ENCODE measurements at places on chromosomes 13 and 19.

DNA sequence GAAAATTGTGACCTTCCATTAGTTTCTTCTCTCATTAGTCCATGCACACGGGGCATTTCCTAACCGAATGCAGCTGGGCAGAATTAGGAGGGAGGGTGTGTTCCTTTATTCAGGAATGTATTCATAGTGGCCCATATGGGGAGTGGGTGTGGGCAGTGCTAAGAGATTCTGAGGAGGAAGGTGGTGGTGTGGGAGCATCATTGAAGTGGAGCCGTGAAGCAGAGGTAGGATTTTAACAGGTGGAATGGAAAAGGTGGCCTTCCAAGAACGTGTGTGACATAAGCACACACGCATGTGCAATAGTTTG is 134.2 kb downstream of the MTUS2 start:
- no peak for DNase-seq

DNA sequence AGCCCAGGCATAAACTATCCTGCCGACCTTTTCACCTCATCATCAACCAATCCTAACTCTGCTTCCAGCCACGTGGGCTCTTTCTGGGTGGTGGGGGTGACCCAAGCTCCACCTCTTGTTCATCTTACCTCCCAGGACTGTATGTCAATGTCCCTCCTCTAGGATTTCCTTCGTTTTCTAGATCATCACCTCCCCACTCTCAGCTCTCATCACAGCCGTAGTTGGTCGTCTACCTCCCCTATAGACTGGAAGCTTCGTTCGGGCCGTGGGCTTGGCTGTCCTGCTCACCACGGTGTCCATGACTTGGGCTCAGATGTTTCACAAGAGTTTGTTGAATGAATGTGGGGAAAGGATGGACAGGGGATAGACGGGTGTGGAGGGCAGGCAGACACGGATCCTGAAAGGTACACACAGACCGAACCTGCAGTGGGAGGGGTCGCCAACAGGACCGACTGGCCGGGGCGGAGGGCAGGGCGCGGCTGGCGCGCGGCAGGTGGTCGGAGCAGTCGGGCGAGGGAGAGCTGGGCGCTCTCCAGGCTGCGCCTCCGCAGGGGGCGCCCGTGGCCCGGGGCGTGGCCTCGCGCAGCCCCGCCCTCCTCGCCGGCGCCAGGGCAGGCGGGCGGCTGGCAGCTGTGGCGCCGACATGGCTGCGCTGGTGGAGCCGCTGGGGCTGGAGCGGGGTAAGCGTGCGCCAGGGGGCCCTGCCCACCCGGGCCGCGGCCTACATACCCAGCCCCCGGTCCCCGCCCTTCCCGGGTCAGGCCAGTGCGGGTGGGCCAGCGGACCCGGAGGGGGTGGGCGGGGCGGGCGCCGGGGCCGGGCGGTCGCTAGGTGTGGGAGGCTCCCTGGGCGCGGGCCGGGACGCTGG is at the start of gene LIN7B:
Gene LIN7B (plus strand): TSS at position 609 of the 868 bp plus-strand sequence. CDS start 35 bp downstream, at position 644.
- peak; percentile 92 for DNase-seq

DNA sequence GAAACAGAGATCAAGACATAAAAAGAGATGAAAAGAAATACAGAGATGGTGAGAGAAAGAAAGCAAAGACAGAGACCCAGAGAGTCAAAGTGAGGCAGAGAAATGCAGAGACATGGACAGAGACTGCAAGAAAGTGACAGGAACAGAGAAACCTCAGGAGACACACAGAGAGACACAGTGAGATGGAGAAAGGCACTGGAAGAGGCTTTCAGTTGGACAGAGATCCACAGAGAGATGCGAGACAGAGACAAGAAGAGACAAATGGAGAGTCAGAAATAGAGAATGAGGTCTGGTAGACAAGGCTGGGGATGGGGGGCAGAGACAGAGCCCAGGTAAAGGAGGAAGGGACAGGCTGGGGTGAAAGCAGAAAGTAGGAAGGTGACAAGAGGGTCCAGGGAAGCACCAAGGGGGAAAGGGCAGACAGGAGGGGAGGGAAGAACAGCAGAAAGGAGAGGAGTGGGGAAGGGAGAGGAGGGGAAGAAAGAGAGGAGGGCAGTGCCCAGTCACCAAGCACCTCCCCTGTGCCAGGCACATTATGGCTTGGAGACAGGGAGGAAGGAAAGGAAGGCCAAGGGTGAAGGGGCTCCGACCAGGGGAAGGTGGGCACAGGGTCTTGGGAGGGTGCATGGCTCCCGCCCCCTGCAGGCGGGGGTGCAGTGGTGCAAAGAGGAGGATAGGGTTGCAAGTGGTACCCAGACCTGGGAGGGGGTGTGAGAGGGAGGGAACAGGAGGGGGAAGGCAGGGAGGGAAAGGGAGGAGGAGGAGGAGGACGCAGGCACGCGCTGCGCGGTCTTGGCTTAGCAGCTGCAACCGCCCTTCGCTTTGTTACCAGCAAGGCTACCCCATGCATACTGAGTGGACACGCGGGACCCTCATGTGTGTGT is 38.4 kb downstream of the DEDD2 start:
- DNase-seq: no peak

DNA sequence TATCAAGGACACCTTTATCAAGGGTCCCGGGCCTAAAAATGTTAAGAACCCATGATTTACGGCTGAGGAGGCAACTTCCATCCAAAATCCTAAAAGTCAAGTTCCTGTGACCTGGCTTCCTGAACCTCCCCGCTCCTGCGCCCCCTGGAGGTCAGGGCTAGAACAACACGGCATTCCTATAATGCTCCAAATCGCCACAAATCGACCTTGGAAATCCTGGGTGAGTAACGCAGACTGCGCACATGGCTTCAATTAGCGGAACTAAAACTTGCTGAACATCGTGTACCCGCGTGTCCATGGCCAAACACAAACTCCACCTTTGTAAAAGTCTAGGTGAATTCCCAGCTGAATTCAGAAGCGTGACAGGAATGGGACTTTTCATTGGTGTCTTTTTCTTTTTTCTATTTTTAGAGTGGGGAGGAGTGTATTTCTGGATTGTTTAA is 4.3 kb upstream of the C5AR1 start:
- peak; percentile 38 for DNase-seq

DNA sequence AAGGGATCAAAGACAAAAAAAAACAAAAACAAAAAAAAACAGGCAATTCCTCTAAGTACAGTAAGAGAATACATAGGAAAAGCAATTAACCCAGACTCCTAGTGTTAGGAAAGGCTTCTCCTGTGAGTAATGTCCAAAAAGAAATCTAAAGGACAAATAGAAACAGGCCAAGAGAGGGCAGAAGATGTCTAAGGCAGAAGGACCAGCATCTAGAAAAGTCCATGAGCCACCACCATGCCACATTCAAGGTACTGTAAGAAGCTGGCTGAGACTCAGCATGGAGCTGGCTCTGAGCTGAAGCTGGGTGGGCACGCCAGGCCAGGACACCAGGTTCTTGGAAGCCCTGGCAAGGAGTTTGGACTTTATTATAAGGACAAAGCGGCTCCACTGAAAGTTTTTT is 118.1 kb upstream of the FRY start:
- DNase-seq: no peak

GRCh38 chr13:99354371-99354951 is 47.3 kb upstream of the GPR183 start:
- no peak for DNase-seq

DNA sequence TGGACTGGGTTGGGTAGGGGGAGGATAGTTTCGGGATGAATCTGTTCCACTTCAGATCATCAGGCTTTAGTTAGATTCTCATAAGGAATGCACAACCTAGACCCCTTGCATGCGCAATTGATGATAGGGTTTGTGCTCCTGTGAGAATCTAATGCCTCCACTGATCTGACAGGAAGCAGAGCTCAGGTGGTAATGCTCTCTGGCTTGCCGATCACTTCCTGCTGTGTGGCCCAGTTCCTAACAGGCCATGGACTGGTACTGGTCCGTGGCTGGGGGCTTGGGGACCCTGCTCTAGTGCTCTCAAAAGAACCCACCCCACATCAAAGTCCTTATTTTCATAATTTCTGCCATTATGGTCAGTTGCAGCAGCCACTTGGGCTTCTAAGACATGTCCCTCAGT is 30.1 kb downstream of the DNAJC3 start:
- no peak for DNase-seq

DNA sequence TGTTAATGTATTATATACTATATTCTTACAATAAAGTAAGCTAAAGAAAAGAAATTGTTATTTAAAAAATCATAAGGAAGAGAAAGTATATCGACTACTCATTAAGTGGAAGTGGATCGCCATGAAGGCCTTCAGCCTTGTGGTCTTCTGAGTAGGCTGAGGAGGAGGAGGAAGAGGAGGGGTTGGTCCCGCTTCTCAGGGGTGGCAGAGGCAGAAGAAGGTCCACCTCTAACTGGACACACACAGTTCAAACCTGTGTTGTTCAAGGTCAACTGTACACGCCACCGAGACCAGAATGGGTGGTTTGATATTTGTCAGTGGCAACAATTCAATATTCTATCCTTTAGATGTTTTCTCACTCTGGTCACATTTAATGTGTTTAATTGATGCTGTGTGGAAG is 67.2 kb downstream of the ALOX5AP start:
- no peak for DNase-seq

DNA sequence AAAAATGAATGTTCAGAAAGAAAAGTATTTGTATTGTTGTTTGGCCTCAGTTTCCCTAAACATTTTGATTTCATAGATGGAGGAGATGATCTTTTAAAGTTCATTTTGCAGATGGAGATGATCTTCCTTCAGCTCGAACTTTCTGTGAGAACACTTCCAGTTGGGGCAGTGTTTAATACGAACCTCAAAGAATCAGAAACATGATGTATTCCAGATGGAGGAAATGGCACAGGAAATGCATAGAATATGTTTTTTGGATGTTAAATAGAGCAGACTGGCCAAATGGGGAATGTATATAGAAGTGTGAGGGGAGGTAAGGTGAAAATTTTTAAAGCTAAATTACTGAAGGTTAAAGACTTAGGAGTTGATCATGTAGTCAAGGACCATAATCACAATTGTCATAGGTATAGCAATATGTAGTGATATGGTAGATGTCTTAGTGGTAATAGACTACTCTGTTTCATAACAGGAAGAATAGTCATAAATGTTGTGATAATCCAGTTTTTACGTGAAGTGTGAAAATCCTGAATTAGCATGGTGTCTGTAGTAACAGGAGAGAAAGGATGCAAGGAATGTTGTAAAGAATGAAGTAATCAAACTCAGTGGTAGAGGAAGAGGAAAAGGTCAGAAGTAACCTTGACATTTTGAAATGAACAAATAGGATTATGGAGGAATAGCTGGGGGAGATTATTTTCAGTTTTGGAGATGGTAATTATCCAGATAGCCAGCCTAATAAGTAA is 5.1 kb downstream of the RAP2A start:
- DNase-seq: no peak

DNA sequence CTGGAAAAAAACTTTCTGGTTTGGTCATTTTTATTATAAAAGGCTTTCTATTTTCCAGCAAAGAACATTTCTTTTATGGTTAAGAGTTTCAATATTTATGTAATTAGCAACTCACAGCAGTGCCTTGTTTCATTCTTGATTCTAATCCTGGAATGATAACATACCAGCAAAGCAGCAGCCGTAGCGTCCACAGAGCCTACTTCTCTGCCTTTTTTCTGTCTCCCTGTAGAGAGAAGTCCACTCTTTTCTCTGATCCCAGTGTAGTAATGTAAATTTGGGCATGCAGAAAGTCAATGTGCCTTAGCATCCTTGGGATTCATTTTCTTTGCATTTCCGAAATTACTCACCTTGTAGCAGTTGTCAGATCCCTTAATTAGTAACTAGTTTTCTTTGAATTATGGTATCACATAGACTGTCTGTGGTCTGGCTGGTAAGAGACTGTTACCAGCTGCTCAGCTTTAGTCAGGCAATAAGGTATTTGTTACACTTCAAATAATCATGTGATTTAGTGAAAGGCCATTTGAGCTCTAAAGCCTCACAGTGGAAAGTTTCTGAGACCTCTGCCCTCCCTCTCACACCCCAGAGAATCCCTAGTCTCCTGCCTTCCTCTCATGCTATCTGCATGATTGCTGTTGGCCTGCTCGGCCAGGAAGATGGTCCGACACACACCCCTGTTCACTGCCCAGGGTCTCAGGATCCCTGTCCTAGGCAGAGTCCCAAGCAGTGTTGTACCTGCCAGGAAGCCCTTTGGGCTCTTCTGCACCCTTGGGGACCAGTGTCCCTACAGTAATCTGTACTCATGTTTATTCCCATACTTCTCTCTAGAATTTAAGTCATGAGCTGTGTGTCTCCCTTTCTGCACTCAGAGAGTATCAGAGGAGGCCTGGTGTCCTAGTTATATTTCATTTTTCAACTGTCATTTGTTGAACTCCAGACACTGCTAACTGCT is 86.3 kb downstream of the LRCH1 start:
- DNase-seq: no peak

GRCh38 chr19:2327773-2328400 is 499 bp downstream of the LSM7 start:
- no peak for DNase-seq

DNA sequence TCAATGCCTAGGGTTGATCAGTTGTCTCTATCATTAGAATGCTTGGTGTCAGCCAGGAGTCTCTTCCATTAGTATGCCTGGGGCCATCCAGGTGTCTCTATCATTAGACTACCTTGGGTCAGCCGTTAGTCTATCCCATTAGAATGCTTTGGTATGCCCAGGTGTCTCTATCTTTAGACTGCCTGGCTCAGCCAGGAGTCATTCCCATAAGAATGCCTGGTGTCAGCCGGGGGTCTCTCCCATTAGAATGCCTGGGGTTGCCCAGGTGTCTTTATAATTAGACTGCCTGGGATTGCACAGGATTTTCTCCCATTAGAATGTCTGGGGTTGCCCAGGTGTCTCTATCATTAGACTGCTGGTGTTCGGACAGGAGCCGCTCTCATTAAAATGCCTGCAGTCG is 1442.9 kb downstream of the UQCRFS1 start:
- no peak for DNase-seq

- no peak for DNase-seq
Observed at GRCh38 chr13:39099231-39099630, 61.0 kb downstream of the NHLRC3 start.

GRCh38 chr13:46542833-46543232 is 10.1 kb upstream of the LRCH1 start:
- DNase-seq: no peak

GRCh38 chr13:37216331-37216730 is 110.9 kb upstream of the CSNK1A1L start:
- DNase-seq: no peak

- DNase-seq: no peak
Observed at GRCh38 chr13:31756346-31756745, 17.0 kb downstream of the RXFP2 start.

- no peak for DNase-seq
Observed at GRCh38 chr19:11059511-11060358, 29.5 kb upstream of the LDLR start.

- DNase-seq: no peak
Observed at GRCh38 chr13:50268500-50268899, 253.3 kb downstream of the KCNRG start.

DNA sequence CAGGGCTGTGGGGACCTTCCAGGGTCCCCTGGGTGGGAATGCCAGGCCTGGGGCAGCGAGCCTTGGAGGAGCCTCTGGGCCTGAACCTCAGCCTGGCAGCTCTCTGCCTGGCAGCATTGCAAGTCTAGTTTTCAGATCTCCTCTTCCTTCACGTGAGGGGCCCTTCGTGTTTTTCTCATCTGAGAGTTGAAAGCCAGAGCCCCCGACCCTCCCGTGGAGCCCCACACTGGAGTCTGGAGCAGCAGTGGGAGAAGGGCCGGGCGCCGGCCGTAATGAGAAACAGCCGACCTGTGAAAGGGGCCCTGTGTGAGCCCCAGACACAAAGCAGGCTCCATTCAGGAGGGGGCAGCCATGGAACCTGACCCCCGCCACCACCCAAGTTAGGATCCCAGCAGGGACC is 19.3 kb downstream of the TMED1 start:
- no peak for DNase-seq

- DNase-seq: no peak
Observed at GRCh38 chr19:7460562-7460966, 28.3 kb downstream of the PEX11G start.

GRCh38 chr19:48556825-48557224 is 4.9 kb downstream of the SULT2B1 start:
- DNase-seq: no peak

GRCh38 chr19:49447485-49448431 is 3.9 kb downstream of the PIH1D1 start:
- DNase-seq: no peak

Measured in memory B cell (primary cell).